Activated naive CD8-positive, alpha-beta T cell treated with anti-CD3 and anti-CD28 coated beads, Interleukin-2, amount 50 U/mL, for 24 hours (primary cell): ENCODE measurements at places on chromosomes 7 and 10.

GRCh38 chr10:103618575-103619423 lies 125.3 kb downstream of the NEURL1 start:
- no peaks in the 10 kb centered on the region for H3K4me1 ChIP-seq
- no peak overlapping the region for H3K4me3 ChIP-seq
- H3K27ac ChIP-seq: no peak overlapping the region
- DNase-seq: no peak

- no peak overlapping the region for H3K27ac ChIP-seq
- no peaks in the 10 kb centered on the region for H3K27me3 ChIP-seq
- H3K4me3 ChIP-seq: no peak overlapping the region
- H3K4me1 ChIP-seq: peaks cover 19% of the 10 kb centered on the region
- H3K36me3 ChIP-seq: peaks cover 1% of the 10 kb centered on the region
- DNase-seq: no peak
Observed at GRCh38 chr10:69618746-69619145, 11.3 kb upstream of the FAM241B start.

DNA sequence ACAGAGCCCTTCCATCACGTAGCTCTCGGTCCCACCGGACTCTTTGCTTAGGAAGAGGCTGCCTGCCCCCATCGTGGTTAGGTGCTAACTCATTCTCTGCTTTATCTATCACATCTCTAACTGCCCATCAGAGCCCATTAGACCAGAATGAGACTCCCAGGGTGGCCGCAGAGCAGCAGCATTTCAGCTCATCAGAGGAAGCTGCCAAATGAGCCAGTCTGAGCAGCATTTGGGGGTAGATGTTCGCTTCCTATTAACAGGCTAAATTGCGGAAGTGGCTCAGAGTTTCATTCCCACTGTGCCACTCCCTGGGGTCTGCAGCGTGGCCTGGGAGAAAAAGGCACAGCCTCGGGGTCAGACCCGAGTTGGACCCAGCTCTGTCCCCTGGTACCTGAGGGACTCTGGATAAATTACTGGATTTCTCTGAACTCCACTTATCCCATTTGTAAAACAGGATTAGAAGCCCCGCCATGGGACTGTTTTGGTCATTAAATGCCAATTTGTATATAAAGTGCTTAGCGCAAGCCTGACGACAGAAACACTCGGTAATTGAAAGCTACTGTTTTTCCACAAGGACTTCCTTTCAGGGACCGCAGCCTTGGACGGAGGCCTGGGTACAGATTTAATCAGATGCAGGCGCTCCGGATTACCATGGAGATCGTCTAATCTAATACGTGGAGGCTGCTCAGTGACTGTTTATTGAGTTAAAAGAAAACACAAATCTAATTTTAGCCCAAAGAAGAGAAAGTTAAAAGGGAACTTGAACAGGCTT lies 73.8 kb upstream of the PRLHR start:
- H3K4me3 ChIP-seq: no peak overlapping the region
- H3K27me3 ChIP-seq: no peaks in the 10 kb centered on the region

GRCh38 chr7:28739128-28739527 lies 219.0 kb downstream of the TRIL start:
- H3K36me3 ChIP-seq: no peaks in the 10 kb centered on the region

GRCh38 chr7:40316176-40316575 lies 181.4 kb downstream of the SUGCT start:
- no peaks in the 10 kb centered on the region for H3K4me1 ChIP-seq
- no peaks in the 10 kb centered on the region for H3K36me3 ChIP-seq
- H3K27ac ChIP-seq: no peak overlapping the region
- H3K27me3 ChIP-seq: no peaks in the 10 kb centered on the region
- no peak for DNase-seq

- no peaks in the 10 kb centered on the region for H3K27me3 ChIP-seq
- H3K4me3 ChIP-seq: no peak overlapping the region
- H3K27ac ChIP-seq: peak overlapping the region; percentile 35
Observed at GRCh38 chr7:44565097-44565794, 8.5 kb downstream of the DDX56 start.

DNA sequence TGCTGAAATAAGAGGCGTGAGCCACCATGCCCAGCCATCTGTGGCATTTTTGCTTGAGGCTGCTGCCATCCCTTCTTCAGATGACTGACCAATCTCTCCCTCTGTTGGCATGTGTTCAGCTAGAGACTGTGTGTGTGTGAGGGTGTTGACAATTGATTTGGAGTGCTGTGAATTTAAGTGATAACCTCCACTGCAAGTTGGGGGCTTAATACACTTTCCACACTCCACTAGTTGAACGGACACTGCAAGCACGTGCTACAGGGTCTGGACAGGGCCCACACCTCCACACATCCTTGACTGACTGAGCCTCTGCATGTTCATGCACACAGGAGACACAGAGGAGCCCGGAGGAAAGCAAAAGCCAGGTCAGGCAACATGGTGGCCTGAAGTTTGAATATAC lies 51.3 kb downstream of the BRAF start:
- H3K4me1 ChIP-seq: peaks cover 57% of the 10 kb centered on the region
- no peak overlapping the region for H3K27ac ChIP-seq
- H3K27me3 ChIP-seq: no peaks in the 10 kb centered on the region
- no peak for DNase-seq
- H3K4me3 ChIP-seq: no peak overlapping the region

DNA sequence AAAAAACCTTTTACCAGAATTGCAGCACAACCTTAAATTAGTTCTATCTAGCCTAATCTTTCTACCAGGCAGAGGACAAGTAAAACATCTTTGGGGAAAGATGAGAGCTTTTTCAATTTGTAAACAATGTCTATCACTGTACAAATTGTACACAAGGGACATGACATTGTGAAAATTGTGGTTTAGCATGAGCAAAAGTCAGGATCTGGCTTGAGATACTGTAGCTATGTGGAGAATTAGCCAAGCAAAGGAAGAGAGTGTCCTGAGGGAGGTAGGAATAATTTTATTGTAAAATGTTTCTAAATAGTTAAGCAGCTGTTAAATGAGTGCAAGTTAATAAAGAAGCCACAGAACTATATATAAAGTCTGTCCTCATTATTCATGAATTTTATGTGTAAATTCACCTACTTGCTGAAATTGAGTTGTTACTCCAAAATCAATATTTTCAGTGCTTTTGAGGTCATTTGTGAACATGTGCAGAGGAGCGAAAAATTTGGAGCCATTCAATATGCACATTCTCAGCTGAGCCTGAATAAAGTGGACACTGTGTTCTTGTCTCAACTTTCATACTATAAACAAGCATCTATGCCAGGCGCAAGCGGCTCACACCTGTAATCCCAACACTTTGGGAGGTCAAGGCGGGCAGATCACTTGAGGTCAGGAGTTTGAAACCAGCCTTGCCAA lies 42.8 kb upstream of the POM121L12 start:
- no peak overlapping the region for H3K4me3 ChIP-seq
- no peak overlapping the region for H3K27ac ChIP-seq
- no peaks in the 10 kb centered on the region for H3K36me3 ChIP-seq
- DNase-seq: no peak

DNA sequence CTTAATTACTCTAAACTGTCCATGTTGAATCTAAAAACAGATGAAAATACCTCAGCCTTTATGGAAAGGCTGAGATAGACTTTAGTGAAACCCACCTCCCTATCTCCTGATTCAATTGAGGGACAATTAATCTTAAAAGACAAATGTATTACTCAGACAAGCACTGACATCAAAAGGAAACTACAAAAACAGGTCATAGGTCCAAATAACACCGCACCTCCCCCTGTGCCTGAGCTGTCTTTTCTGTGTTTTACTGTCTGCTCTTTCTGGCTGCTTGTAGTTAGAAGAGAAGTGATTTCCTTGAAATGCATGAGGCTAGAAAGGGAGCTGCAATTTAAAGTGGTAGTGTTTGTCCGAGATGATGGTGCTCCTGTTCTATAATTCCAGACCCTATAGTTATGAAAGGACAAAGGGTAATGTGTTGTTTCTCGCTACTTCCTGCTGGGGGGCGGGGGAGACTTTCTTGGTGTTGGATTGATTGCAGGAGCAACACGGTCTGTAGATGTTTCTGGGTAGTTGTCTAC lies 16.0 kb downstream of the AKR1C8 start:
- no peak overlapping the region for H3K4me3 ChIP-seq
- H3K36me3 ChIP-seq: peaks cover 3% of the 10 kb centered on the region
- no peaks in the 10 kb centered on the region for H3K27me3 ChIP-seq
- DNase-seq: no peak

DNA sequence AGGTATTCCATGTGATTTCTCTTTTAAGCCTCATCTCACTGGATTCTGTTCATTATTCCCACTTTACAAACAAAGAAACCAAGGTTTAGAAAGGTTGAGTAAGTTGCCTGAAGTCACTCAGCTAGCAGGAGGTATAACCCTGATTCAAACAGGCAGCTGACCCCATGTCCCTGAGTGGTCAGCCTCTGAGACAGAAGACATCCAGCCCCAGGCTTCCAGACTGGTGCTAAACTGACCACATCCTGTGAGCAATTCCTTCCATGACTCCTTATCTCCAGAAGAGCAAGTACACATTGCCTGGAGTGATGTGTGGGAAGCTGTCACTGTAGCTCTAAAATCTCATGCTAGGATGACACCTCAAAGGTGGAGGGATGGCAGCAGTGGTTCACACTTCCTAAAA lies 3.7 kb downstream of the PLPP4 start:
- H3K4me1 ChIP-seq: no peaks in the 10 kb centered on the region
- H3K27me3 ChIP-seq: peaks cover 29% of the 10 kb centered on the region
- no peak overlapping the region for H3K27ac ChIP-seq
- DNase-seq: no peak
- H3K4me3 ChIP-seq: no peak overlapping the region

DNA sequence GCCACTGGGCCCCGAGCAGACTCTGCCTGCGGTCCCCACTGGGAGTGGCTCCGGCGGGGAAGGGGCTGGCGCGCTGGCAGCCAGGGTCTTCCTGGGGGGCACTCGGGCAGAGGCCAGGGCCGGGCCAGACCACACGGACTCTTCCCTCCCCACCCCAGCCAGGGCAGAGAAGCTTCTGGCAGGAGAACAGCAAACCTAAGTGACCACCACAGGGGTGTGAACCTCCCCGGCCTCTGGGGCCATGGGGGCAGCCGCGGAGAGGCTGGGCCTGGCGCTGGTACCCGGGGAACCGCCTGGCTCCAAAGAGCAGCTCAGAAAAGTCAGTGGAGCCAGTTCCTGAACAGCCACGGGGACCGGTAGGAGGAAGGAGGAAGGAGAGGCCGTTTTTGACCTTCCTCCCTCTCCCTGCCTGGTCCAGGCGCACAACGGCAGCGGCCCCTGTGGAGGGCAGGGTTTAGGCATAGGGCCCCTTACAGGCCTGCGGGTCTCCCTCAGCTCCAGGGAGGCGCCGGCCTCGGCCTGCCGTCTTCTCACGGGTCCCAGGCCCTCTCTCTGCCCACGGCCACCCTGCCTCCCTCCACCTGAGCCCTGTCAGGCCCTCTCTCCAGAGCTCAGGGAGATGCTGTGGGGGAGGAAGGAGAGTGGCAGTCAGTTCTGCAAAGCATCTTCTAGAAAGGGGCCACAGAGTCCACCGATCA lies 51.8 kb downstream of the TMEM209 start:
- H3K27ac ChIP-seq: no peak overlapping the region
- H3K27me3 ChIP-seq: peaks cover 7% of the 10 kb centered on the region
- H3K4me1 ChIP-seq: peaks cover 5% of the 10 kb centered on the region
- H3K4me3 ChIP-seq: no peak overlapping the region
- DNase-seq: no peak

DNA sequence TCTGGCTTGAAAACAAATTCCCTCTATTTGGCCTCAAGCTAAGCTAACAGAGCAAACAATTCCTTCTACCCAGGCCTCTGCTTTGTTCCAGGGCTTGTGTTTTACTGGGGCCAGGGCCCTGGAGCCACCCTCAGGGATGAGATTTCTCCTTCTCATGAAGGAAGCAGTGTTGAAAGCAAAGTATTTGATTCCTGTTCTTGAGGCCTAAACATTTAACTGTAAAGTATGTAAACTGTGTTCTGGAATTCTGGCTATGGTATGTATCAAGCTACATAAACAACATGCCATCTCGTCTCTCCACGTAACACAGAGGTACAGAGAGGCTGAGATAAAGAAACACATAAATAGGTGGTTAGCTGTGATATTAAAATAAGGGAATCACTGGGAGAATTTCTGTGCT lies 81.8 kb downstream of the HERPUD2 start:
- no peaks in the 10 kb centered on the region for H3K36me3 ChIP-seq
- no peak overlapping the region for H3K4me3 ChIP-seq
- no peak overlapping the region for H3K27ac ChIP-seq
- H3K27me3 ChIP-seq: no peaks in the 10 kb centered on the region
- DNase-seq: no peak

DNA sequence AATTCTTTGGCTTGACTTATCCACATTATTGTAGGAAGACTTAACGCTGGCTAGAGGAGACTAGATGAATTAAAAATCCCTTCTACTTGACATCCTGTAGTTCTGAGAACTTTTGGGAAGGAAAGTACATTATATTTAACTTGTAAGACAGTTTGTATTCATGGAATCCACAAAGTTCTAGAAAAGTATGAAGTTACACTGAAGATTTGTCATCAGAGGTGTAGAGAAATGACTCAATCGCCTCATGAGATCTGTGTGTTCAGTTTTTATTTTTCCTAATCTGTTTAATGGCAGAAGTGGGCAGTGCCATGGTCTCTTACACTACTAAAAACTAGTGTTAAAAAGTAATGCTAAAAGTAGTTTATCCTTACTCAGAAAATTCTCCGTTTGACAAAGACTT lies 89.1 kb upstream of the SMIM30 start:
- no peaks in the 10 kb centered on the region for H3K36me3 ChIP-seq
- peaks cover 2% of the 10 kb centered on the region for H3K27me3 ChIP-seq
- DNase-seq: no peak
- H3K4me1 ChIP-seq: no peaks in the 10 kb centered on the region
- H3K27ac ChIP-seq: no peak overlapping the region
- H3K4me3 ChIP-seq: no peak overlapping the region

GRCh38 chr10:24971374-24971773 lies 19.0 kb upstream of the PRTFDC1 start:
- H3K4me1 ChIP-seq: no peaks in the 10 kb centered on the region
- no peaks in the 10 kb centered on the region for H3K36me3 ChIP-seq
- H3K27ac ChIP-seq: no peak overlapping the region
- H3K27me3 ChIP-seq: no peaks in the 10 kb centered on the region
- no peak for DNase-seq
- H3K4me3 ChIP-seq: no peak overlapping the region

- H3K4me1 ChIP-seq: no peaks in the 10 kb centered on the region
- H3K36me3 ChIP-seq: no peaks in the 10 kb centered on the region
Observed at GRCh38 chr7:50857804-50858489, 75.3 kb upstream of the GRB10 start.

DNA sequence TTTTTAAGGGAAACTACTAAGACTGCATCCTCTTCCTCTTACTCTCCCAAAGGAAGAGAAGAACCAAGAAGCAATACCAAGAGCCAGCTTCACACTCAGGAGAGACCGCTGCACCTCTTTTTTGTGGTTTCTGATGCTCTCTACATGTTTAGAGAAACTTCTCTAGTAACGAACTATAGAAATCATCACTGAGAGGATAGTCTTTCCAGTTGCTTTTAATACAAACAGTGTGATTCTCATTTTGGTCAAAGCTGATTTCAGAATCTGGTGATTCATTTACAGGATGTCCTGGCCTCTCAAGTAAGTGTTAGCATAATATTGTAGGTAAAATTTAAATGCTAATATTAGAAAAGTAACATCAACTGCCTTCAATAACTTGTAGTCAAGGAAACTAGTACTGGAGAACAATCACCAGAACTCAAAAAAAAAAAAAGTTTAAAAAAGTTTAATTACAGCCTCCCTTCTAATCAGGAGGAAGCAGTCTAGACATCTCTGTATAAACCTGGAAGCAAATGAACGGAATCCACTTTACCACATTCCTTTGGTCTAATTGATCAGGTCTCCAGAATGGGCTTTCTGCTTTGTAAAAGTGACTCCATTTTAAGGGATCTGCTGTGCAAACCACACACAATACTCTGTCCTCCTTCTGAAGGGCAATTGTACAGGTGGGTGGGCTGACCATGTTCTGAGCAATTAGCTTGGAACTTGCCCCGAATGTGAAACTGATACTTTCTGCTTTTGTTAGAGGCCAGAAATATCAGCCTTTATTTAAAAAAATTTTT lies 3.0 kb downstream of the LAMB1 start:
- peaks cover 15% of the 10 kb centered on the region for H3K4me1 ChIP-seq
- H3K27me3 ChIP-seq: peaks cover 56% of the 10 kb centered on the region
- H3K36me3 ChIP-seq: no peaks in the 10 kb centered on the region
- DNase-seq: no peak
